Naive thymus-derived CD4-positive, alpha-beta T cell (primary cell): ENCODE measurements at places on chromosomes 12 and 14. TPM values are rescaled to one million over a fixed set of nuclear protein-coding genes. Genes with fewer than 3 reads are reported as not detected.

Gene CPM
- 1.8 TPM for polyA plus RNA-seq

Gene CLEC14A
- not detected for polyA plus RNA-seq

Gene RALGAPA1
- polyA plus RNA-seq = 24.0 TPM

Gene PRIMA1
- polyA plus RNA-seq = not detected

Gene PHETA1
- 0.65 TPM for polyA plus RNA-seq

- DNase-seq = no peak
These were observed 703.0 kb upstream of the TBX3 start for GRCh38 chr12:115386946-115387345.

DNA sequence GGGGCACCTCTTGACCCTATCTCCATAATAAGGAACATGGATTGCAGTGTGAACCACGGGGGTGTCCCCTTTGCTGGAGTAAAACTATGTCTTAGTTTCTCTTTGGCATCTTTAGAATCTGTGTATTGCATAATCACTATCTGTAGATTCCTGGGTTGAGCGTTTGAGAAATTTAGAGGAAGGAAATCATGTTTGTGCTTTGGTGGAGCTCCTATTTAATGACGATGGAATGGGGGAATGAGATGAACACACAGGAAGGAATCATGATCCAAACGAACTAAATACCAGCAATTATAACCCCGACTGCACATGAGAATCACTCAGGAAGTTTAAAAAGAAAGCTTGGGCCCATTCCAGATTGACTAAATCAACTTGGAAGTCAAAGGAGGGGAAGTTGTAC is 1.3 kb upstream of the MYG1 start:
- DNase-seq = no peak

- no peak for DNase-seq
These were observed 259.3 kb downstream of the PPFIA2 start for GRCh38 chr12:81499809-81500208.

- DNase-seq = no peak
These were observed 18.9 kb downstream of the CCND2 start for GRCh38 chr12:4292341-4293073.
